Right kidney (tissue), 9 donors: ENCODE measurements at places on chromosomes 5 and 9.

GRCh38 chr5:39712316-39713249 lies 287.8 kb upstream of the DAB2 start:
- no peak for DNase-seq

DNA sequence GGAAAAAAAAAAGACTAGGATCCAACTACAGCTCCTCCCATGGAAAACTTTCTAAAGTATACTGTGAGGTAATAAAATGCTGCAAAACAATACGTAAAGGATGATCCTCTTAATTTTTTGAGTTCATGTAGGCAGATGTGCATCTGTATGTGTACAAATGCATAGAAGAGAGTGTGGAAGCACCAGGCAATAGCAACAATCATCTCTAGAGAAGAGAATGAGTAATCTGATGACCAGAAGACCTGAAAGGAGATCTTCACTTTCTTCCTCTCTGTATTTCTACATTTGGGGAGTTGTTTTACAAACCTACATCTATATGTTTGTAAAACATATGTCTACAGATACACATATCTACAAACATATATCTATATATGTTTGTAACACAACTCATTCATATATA lies 29.3 kb upstream of the SPDL1 start:
- no peak for DNase-seq

DNA sequence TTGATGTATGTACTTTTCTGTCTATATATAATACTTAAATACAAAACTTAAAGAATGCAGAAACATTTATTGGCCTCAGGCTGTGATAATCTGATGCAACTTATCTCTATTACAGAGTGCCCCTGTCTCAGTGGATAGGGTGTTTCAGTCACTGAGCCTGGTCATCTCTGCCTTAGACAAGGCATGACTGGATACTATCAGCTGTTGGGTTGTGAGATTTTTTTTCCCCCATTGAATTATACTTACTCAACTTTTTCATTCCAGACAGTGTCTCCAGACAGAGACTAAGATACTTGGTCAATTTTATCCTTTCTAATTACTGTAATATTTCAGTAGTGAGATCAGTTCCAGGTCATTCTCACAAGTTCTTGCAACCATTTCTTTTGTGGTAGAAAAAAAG lies 26.7 kb downstream of the XRCC4 start:
- DNase-seq: no peak

- no peak for DNase-seq
Observed at GRCh38 chr9:607417-607816, 234.1 kb upstream of the DMRT1 start.

- no peak for DNase-seq
Observed at GRCh38 chr5:958701-959571, 49.7 kb upstream of the NKD2 start.

- no peak for DNase-seq
Observed at GRCh38 chr5:180438785-180439780, 55.1 kb upstream of the CNOT6 start.
